ENCODE measurements at places on chromosomes 11 and 22. TPM values are rescaled to one million over a fixed set of nuclear protein-coding genes. Genes with fewer than 3 reads are reported as not detected.

The FAM227A gene
- total RNA-seq, result 10.3 TPM

The RELT gene
- 5.1 TPM for total RNA-seq

The BBOX1 gene
- not detected for total RNA-seq

DNA sequence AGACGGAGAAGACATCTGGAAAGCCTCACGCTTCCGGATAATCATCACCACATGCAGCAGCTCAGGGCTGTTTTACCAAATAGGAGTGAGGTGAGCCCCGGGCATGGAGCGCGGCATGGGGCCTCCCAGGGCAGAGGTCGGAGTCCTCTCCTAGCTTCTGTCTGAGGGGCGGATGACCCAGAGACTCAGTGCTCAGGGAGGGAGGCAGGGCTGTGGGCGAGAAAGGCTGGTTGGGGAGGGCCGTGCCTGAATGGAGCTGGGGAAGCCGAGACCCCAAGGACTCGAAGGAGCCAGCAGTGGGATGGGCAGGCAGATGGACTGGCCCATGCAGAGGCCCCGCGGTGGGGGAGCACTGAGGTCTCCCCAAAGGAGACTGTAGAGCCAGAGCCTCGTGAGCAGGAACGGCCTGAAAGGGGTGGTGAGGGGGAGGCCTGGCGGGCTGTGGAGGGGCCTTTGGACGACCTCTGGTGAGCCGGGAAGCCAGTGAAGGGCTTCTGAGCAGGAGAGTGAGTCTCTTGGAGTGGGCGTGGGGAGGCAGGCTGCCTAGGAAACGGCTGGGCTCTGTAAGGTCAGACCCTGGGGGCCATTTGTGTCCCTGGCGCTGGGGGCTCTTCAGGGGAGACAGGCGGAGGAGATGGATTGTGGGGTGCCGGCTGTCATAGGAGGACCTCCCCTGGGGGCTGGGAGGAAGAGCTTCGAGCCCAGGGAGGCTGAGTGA is 24.7 kb upstream of the PANX2 start:
- peaks cover 18% of the 10 kb centered on the region for H3K4me1 ChIP-seq
- no peaks in the 10 kb centered on the region for H3K36me3 ChIP-seq
- H3K27ac ChIP-seq, result peak overlapping the region; percentile 59

DNA sequence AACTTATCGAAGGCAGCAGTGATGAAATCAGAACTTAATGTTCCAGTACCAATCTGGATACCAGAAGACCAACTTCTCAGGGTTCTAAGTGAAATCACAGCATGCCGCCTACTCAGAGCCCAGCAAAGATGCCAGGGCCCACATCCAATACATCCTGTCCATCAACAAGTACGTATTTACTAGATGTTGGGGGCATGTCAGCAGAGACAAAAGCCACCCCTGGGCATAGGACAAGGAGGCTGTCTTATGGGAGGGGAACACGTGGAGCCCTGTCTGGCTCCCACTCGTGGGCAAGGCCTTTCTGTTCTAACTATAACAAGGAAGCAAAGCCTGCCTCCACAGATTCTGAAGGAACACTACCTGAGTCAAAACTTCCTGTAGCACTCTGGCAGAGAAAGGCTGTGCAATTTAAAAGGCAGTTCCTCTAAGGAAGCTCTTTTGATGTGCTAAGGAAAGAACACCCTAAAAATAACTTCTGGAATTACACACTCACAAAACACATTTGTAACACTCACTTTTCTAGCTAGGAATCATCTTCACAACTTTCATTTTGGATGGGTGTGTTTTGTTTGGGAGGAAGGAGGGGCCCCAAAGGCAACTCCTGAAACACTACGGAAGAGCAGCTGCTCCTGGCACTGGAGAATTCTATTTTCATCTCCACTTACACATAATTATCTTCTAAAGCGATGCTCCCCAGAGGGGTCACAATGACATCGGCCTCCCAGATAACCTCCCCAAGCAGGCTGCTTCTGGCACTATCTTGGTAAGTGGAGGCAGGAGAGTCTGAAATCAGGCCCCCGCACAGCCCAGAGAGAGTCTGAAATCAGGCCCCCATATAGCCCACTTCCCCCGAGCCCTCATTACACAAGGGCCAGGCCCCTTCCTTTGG is 14.2 kb downstream of the SMCO4 start:
- H3K36me3 ChIP-seq, result no peaks in the 10 kb centered on the region
- peaks cover 10% of the 10 kb centered on the region for H3K4me1 ChIP-seq
- H3K27me3 ChIP-seq, result no peaks in the 10 kb centered on the region
- no peak overlapping the region for H3K4me3 ChIP-seq

- no peak overlapping the region for H3K4me3 ChIP-seq
- no peak overlapping the region for H3K27ac ChIP-seq
- peaks cover 7% of the 10 kb centered on the region for H3K36me3 ChIP-seq
Measured at GRCh38 chr11:36041988-36042611, 98.2 kb downstream of the LDLRAD3 start.

DNA sequence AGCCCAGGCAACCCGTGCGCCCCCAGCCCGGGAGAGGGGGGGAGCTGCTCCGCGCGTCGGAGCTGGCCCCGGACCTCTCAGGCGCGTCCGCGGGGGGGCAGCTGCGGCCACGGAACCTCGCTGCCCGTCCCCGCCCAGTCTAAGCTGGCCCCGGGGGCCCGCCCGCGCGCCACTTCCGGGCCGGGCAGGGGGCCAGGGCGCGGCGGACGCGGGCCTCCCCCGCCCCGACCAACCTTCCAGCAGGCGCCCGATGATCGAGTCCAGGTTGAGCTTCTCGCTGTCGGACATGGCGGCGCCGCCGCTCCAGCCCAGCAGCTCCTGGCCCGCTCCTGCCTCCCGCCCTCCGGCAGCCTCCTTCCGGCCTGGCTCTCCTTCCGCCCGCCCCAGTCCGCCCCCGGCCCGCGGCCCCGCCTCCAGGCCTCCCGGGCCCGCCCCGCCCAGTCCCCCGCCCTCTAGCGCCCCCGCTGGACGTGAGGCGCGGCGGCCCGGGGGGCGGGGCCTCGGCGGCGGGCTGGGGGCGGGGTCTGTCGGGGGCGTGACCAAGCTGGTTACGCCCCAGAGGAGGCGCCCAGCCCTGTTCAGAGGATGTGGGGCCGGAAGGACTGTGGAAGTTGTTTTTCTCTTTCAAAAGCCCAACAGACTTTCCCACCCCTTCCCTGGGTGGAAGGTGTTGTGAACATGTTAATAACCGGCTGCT is at the start of gene PPP1CA:
Gene PPP1CA (minus strand): TSS at position 364 of the 697 bp plus-strand sequence. CDS start 76 bp downstream, at position 288.
- peak; percentile 93 for DNase-seq
- peaks cover 2% of the 10 kb centered on the region for H3K36me3 ChIP-seq
- H3K27me3 ChIP-seq, result no peaks in the 10 kb centered on the region
- H3K4me3 ChIP-seq, result peak within 1 kb of the TSS; percentile 72
- peak within 1 kb of the TSS; percentile 81 for H3K27ac ChIP-seq
- peaks cover 18% of the 10 kb centered on the region for H3K4me1 ChIP-seq

GRCh38 chr22:39428597-39429071 is 28.2 kb upstream of the MGAT3 start:
- H3K4me1 ChIP-seq, result peaks cover 24% of the 10 kb centered on the region
- no peaks in the 10 kb centered on the region for H3K27me3 ChIP-seq
- peaks cover 8% of the 10 kb centered on the region for H3K36me3 ChIP-seq
- no peak overlapping the region for H3K4me3 ChIP-seq
- peak; percentile 51 for DNase-seq

GRCh38 chr11:110349138-110349996 is 53.0 kb upstream of the RDX start:
- no peak for DNase-seq
- no peak overlapping the region for H3K27ac ChIP-seq
- peaks cover 17% of the 10 kb centered on the region for H3K4me1 ChIP-seq
- H3K27me3 ChIP-seq, result no peaks in the 10 kb centered on the region

DNA sequence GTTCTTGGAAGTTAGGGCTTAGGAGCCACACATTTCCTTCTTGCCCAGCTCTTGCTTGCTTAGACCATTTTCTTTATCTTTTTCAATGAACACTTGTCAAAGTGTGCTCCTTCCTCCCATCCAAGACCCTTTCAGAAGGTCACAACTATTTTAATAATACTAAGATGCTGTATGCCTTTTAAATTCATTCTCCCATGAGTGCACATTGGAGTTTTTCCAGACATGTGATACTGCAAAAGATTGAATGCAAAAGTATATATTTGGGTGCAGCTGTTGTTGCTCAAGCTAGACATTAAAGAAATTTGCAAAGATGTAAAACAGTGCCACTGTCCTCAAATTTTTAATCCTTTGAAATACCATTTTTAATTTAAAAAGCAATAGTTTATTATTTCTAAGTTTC is 69.3 kb upstream of the TNRC6B start:
- H3K27me3 ChIP-seq, result no peaks in the 10 kb centered on the region
- H3K4me3 ChIP-seq, result no peak overlapping the region
- DNase-seq, result no peak
- H3K36me3 ChIP-seq, result no peaks in the 10 kb centered on the region

All from mesothelial cell of epicardium (in vitro differentiated cells).